ENCODE measurements at places on chromosomes 6 and 20. TPM values are rescaled to one million over a fixed set of nuclear protein-coding genes. Genes with fewer than 3 reads are reported as not detected.

GPLD1 gene
- 4.7 TPM for total RNA-seq

GRCh38 chr6:6722195-6722594, 133.7 kb downstream of the LY86 start:
- DNase-seq: no peak

GRCh38 chr20:21430020-21430419, 32.7 kb upstream of the NKX2-4 start:
- DNase-seq: no peak

DNA sequence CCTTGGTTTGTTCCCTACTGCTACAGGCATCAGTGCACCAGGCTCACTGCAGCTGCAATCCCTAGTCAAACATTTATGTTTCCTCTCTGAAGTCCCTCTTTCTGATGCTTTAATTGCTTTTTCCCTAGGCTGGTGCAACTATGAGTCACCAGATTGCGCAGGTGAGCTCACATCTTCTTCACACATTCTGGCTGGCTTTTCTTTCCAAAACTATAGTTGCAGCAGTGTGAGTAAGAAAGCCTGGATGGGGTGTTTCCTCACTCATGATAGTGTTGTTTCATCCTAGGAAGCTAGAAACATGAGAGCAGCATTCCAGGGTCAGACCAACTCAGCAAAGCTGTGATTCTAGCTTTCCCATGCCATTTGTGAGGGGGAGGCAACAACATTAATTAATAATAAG, 296.4 kb downstream of the PAX1 start:
- DNase-seq: no peak

DNA sequence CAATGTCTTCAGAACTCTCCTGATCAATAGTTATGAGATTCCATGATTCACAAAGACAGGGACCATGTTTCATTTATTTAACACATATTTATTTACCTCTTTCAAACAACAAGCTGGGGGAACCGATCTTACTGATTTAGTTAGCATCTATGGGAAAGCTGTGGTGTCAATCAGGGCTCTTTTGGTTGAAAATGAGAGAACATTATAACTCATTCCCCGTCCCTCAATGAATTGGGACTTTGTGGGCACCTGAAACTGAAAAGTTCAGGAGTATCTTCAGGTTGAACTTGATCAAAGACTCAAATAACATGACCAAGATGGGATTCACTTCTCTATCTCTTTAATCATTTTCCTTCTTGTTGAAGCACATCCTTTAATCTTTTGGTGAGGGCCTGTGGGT, 67.4 kb downstream of the CHMP4B start:
- DNase-seq: no peak

DNA sequence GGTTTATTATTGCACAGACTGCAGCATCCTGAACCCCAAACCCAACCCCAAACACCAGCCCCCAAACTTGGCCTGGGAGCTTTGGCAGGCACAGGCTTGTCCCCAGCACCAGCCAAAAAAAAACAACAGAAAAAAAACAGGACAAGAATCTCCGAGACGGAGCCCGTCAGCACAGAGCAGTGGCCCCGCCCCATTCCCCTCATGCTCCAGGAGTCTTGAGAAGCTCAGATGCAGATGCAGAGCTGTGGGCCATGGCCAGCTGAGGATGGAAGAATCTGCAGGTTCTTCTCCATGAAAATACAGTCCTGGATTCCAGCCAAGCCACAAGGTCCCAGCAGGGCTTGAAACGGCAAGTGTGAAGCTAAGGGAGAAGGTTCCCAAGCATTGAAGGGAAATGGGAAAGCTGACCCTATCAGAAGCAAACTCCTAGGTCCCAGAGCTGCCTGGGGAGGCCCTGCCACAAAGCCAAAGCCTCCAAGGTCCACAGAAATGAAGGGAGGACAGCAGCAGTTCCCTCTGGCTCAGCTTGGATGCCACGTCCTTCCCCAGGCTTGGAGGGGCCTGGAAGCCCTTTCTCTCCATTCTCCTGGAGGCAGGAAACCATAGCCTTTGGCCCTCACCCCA, 75.2 kb downstream of the JPH2 start:
- DNase-seq: no peak

DNA sequence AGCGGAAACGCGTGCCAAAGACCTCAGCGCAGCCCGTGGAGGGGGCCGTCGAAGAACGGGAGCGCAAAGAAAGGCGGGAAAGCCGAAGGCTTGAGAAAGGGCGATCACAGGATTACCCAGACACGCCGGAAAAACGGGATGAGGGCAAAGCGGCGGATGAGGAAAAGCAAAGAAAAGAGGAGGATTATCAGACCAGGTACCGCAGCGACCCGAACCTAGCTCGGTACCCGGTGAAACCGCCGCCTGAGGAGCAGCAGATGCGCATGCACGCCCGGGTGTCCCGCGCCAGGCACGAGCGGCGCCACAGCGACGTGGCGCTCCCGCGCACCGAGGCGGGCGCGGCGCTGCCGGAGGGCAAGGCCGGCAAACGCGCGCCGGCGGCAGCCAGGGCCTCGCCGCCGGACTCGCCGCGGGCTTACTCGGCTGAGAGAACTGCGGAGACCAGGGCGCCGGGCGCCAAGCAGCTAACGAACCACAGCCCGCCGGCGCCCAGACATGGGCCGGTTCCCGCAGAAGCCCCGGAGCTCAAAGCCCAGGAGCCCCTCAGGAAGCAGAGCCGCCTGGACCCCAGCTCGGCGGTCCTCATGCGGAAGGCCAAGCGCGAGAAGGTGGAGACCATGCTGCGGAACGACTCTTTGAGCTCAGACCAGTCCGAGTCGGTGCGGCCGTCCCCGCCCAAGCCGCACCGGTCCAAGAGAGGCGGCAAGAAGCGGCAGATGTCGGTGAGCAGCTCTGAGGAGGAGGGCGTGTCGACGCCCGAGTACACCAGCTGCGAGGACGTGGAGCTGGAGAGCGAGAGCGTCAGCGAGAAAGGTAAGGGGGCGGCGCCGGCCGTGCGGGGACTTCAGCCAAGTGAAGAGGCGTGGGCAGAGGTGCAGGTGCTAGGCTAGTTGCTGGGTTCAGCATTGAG, 296.2 kb downstream of the RIMS1 start:
- DNase-seq: peak; percentile 30

GRCh38 chr6:24078200-24078599, 47.8 kb upstream of the NRSN1 start:
- DNase-seq: no peak

- DNase-seq: no peak
These were observed 90.7 kb downstream of the TRMT6 start for GRCh38 chr20:5859608-5860007.

- peak; percentile 44 for DNase-seq
These were observed 103.2 kb upstream of the BEND6 start for GRCh38 chr6:56851541-56852259.

GRCh38 chr6:35428421-35429149, 23.6 kb upstream of the FANCE start:
- no peak for DNase-seq

GRCh38 chr6:157087974-157088373, 235.3 kb downstream of the TMEM242 start:
- no peak for DNase-seq

DNA sequence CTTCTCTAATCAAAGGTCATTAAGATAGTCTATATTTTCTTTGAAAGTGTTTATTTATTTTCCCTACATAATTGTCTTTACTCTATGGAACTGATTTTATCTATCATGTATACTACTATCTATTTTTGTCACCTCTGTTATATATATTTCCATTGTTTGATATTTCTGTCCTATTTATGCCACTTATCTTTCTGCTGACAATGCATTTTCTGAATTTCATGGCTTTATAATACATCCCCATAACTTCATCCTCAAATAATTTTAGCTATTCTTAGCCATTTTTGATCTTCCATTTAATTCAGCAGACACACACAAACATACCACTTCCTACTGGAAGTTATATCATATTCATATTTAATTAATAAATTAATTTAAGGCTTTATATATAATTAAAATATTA, 123.7 kb downstream of the EPHA7 start:
- DNase-seq: no peak

- no peak for DNase-seq
These were observed 428.1 kb upstream of the NOX3 start for GRCh38 chr6:155883741-155884140.

DNA sequence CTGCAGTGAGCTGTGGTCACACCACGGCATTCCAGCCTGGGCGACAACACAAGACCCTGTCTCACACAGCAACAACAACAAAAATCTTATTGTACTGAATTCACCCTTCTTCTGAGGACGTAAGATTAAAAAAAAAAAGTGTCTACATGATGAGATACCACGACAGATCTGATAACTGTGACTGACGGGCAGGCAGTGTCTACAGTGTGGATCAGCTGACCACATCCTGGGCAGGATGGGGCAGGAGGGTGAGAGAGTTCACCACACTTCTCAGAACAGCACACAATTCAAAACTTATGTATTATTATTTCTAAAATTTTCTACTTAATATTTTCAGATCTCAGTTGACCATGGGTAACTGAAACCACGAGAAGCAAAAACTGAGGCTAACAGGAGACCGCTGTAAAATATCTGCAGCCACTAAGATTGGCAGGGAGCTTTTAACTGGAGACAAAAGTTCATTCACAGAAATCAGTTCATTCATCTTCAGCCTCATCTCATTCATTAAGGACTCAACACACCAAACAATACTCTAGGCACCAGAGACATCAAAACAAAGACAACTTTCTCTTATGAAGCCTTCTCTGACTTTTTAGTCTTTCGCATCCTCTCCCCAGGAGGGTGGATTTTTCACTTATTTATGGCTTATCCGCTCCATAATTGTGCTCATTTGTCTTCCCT, 15.7 kb upstream of the NHSL1 start:
- DNase-seq: no peak

GRCh38 chr6:104955491-104955890, 1.4 kb upstream of the LIN28B start:
- DNase-seq: no peak

DNA sequence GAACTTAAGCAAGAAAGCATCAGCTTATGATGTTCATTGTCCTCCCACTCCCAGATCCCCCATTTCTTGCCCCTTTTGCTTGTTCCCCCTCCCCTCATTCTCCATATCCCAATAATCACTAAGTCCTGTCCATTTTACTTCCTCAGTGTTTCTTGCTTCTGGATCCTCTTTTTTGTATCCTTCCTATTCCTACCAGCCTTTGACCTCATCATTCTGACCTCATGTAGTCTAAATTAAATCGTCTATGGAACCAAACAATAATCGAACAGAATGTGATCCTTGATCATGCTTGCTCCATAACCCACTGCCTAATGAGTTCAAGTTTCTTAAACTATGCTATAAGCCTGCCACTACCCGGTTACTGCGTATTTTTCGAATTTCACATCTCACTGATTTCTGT, 5.4 kb upstream of the RSPH3 start:
- DNase-seq: no peak

- no peak for DNase-seq
These were observed 5.7 kb downstream of the LMBRD1 start for GRCh38 chr6:69791065-69791471.

GRCh38 chr6:20919677-20920385, 385.6 kb downstream of the CDKAL1 start:
- DNase-seq: no peak

DNA sequence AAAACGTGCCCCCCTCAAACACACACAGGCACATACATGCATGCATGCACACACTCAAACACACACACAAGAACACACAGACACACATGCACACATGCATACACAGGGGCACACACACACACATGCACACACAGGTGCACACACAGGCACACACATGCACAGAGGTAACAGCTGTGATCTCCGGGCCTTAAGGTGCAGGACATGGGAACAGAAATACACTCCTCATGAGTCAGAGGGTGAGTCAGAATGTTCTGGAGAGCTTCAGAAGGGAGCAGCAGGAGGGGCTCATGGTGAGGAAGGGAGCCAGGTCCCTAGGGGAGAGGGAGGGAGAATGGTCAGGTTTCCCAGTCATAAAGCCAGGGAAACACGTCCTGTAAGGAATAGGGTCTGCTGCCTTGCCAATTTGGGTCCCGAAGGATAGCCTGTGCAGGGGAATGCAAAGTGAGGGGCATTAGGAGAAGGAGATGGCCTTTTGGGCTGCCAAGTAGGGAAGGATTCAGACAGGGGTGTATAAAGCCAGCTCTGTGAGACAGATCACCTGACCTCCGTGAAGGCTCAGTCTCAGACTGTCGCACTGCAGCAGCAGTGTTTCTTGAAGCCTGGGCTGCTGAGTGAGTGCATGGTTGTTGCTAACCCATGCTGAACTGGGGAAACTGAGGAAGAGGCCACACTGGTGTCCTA, 123.9 kb downstream of the MAFB start:
- no peak for DNase-seq

DNA sequence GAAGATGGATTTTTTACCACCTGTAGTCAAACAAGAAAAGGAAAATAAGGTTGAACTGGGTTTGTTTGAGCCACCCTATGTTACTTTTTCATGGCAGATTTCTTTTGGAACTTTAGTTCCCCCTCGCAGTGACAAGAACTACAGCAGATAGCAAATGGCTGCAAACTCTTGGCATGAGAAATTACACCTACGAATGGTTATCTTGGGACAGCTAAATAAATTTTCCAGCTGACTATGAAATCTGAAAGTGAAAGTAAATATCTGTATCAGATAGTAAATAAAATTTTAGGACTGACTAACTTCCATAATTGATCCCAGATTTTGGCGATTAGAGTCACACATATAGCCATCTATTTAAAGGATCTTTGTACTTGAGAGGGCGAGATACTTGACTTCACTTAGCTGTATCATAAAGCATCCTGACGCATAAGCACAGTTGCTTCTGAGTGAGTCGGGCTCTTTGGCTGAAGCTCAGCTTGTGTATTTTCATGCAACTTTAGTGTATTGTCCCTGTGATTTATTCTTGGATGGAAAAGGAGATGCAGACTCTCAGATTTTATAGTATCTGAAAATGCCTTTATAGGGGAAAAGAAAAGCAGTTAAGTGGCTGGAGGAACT, 125.3 kb upstream of the B3GAT2 start:
- no peak for DNase-seq

- DNase-seq: no peak
These were observed 70.8 kb upstream of the CD93 start for GRCh38 chr20:23156842-23157423.

DNA sequence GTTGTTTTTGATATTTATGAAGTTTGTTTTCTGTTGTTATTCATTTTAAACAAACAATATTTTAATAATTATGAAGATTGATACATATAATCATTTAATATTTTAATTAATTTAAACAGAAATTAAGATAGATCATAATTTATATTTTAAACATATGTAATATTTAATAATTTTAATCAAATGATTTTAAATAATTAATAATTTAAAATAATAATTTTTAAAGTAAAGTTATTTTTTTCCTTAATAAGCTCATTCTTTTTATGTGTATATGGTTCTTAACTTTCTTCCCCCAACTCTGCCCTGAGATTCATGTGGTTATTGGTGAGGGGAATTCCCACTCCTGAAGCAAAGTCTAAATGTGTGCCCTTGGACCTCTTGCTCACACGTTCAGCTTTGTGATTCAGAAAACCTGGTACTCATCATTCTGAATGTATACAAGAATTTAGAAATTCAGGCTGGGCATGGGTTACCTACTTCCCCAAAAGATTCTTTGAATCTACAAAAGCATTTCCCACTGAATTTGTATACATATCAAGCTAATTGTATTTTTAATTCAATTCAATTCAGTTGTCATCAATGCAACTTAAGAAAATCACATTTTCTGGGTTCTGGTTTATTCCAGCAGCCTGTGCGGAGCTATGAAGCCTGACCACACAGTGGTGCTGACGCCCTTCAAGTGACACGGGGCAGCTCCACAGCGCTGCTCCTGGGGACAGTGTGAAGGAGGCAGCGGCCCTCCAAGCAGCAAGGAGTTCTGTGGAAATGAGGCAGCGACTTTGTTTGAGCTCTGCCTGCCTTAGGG, 168.9 kb upstream of the UST start:
- peak; percentile 65 for DNase-seq
